DMS 273 treated with DMSO at 0.1 percent for 48 hours (cell line): ENCODE measurements at places on chromosomes 4 and X.

GRCh38 chr4:72627723-72628122 lies 58.7 kb upstream of the ADAMTS3 start:
- DNase-seq, result no peak

DNA sequence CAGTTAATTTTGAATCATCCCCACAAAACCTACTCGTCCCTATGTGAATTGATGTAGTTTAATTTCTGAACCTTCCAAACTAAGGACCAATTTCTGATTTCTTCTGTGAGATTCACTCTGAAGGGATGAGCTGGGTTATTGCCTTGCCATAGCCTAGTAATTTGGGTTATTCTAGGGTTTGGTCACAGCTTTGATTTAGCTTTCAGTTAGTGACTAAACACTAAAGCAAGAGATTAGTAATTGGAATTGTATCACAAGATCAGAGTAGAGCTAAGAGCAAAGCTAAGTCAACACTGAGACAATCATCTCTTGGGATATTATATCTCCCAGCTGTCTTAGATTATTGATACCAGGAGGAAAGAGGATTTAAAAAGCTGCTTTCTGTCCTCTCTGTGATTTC lies 588.0 kb downstream of the CCSER1 start:
- DNase-seq, result no peak

DNA sequence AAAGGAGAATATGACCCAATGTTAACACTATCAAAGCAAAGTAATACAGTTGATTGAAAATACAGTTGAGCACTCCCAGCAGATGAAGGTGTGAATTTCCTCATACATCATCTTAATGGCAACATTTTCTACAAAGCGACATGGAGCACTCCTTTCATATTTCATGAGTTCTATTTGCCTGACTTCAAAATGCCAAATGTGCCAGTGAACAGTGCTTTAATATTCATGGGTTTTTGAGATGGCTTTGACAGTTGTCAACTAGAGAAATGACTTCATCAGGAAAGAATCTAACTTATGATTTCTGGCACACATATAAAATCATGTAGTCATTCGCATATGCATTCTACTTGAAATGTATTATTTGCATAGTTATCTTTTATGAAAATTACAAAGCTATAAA lies 222.4 kb downstream of the GALNTL6 start:
- DNase-seq, result no peak

- no peak for DNase-seq
These were observed 69.6 kb downstream of the ARFIP1 start for GRCh38 chr4:152849350-152849749.

DNA sequence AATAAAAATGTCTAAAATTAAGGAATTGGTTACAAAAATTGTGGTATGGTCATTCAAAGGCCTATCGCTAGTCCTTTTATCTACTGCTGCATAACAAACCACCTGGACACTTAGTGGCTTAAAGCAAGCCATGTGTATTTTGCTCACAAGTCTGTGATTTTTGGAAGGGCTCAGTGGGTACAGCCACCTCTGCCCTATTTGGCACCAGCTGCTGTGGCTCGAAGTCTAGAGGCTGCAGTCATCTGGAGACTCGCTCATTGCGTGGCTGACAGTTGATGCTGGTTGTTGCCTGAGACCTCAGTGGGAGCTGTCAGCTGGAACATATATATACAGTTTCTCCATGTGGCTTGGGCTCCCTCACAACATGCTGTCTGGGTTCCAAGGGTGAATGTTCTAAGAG lies 60.8 kb upstream of the MID1 start:
- DNase-seq, result no peak

DNA sequence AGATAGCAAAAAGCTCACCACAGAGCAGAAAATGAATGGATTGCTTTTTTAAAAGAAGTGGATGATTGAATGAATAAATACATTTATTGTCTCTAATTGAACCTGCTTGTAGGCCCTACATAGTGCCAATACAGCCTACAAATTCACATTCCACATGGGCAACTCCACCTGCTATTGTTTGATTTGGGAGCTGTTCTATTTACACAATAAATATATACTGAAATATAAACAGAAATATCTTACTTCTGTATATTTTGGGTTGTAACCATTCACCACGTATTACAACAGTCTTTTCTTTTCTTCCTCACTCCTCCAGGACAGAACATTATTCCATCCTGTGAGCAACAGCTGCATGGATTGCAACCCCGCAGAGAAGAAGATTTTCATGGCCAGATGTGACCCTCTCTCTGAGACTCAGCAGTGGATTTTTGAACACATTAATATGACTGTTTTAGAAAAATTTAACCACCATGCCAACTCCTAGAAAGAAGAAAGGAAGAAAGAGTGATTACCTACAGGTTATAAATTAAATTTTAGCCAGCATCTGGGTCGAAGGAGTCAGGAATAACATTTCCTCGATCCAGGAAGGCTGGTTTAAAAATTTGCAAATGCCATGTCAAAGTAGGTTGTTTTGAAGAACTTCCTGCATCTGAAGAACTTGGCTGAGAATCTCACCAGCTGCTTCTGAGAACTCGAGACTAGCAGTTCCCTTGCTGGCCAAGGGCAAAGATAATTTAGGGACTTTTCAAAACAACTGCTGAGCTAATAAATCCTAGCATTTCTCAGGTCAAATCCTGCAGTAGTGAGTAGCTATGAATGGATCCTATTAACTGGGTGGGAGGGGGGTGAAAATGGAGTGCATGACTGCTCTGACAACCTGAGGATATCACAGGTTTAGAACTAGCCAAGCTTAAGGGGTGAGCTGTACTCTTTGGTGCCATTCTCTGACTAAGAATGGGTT lies 128.7 kb upstream of the GALNT7 start:
- peak; percentile 35 for DNase-seq

- no peak for DNase-seq
These were observed 615.4 kb upstream of the SMIM31 start for GRCh38 chr4:164138521-164138920.

DNA sequence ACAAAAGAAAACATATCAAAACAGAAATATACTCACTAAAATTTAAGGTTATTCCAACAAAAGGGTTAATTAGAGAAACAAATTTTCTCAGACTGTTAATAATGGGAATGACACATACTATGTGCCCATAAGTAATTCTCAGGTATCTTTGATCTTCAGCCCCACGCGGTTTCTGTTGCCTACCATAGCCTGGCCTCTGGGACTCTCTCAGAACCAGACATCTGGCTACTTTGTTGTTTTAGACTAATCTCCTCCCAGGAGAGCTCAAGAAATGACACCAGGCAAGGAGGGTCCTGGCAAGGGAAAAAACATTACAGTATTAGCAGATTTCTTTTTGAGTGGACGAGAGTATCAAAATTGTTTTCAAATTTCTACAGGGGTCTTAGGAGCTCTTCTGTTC lies 43.7 kb downstream of the SLC10A7 start:
- peak; percentile 10 for DNase-seq

GRCh38 chrX:133908223-133908955 lies 77.0 kb downstream of the GPC3 start:
- DNase-seq, result no peak

DNA sequence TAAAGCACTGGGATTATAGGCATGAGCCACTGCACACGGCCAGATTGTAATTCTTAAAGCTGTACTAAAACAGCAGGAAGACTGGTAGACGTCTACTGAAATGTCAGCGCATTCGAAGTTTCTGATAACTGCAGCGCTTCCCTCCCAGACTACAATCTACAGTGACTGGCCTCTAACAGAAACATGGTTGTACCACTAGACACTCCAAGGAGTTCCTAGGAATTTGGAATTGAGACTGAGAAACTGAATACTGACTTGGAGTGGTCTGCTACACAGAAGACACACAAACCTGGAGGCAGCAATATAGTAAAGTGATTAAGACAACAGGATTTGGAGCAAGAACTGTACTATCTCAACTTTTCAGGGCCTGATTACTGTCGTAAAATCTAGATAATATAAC lies 937 bp downstream of the HELQ start:
- DNase-seq, result no peak

- DNase-seq, result no peak
These were observed 191.6 kb upstream of the LDB2 start for GRCh38 chr4:17090063-17090462.

DNA sequence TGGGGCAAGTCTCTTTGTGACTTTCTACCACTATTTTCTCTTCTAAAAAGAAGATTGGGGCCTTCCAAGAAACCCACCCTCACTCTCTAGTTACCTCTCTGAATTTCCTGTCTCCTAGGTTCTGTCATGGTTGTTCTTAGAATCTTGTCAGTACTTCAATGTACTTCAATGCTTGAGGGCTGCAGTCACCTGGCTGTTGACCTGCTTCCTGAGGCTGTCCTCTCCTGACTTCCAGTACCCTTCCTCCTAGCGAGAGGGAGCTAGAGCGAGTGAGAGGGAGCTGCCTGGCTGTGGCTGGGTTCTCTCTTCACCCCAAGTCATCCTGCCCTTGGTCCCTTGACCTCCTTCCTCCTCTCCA lies 17.7 kb downstream of the CD99L2 start:
- no peak for DNase-seq

GRCh38 chr4:103030791-103031190 lies 11.3 kb upstream of the SLC9B1 start:
- DNase-seq, result no peak

GRCh38 chr4:173835903-173836302 lies 305.9 kb upstream of the HAND2 start:
- DNase-seq, result no peak

DNA sequence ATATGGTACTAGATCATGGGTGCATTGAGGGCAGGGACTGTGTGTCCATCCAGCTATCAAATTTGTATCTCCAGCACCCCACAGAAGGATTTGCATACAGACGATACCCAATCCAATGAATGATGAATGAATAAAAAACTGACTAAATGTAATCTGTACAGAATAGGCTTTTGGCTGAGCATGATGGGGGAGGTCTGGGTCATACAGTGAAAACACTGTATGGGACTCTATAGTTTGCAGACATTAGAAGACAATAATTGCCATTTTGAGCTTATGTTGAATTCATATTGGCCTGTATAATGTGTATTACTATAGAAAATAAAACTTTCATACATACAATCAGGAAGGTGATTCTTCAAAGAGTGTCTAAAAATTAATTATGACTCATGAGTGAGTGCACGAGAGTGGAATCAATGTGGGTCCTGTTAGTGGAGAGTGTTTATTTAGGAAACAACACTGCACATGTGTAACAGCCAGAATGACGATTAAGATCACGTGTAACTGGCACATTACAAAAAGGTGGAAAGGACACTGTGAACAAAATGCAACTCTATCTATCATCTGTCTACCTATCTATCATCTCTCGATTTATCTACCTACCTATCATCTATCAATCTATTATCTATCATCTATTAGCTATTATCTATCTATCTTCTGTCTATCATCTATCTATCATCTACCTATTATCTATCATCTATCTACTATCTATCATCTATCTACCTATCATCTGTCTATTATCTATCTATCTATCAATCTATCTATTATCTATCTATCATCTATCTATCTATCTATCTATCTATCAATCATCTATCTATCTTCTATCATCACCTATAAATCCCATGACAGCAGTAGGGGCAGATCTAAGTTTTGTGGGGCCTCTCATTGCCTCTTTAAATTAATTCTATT lies 201.3 kb downstream of the PTTG2 start:
- no peak for DNase-seq

- DNase-seq, result no peak
These were observed 43.5 kb upstream of the HERC6 start for GRCh38 chr4:88335092-88335665.

GRCh38 chr4:88811904-88812303 lies 114.3 kb upstream of the NAP1L5 start:
- no peak for DNase-seq

GRCh38 chr4:88690355-88690754 lies 7.3 kb downstream of the NAP1L5 start:
- no peak for DNase-seq

DNA sequence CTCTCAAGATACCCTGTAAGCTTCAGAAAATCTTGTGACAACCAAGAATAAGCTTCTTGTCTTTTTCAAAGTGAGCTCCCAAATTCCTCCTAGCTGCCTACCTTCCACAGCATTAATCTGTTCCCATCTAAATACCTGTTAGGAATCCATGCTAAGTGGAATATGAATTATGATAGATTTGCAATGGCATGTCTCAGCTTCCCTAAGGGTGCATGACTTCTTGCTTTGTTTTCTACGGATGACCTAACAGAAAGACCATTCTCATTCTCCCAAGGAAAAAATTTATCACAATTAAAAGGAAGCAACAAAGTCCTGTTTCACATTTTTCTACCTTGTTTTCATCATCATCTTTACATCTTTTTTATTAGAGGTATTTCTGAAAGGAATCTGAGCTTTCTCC lies 532.7 kb downstream of the GRXCR1 start:
- DNase-seq, result no peak

GRCh38 chr4:25953740-25954139 lies 39.7 kb downstream of the SMIM20 start:
- no peak for DNase-seq

GRCh38 chr4:126306152-126306869 lies 991.6 kb downstream of the FAT4 start:
- no peak for DNase-seq

DNA sequence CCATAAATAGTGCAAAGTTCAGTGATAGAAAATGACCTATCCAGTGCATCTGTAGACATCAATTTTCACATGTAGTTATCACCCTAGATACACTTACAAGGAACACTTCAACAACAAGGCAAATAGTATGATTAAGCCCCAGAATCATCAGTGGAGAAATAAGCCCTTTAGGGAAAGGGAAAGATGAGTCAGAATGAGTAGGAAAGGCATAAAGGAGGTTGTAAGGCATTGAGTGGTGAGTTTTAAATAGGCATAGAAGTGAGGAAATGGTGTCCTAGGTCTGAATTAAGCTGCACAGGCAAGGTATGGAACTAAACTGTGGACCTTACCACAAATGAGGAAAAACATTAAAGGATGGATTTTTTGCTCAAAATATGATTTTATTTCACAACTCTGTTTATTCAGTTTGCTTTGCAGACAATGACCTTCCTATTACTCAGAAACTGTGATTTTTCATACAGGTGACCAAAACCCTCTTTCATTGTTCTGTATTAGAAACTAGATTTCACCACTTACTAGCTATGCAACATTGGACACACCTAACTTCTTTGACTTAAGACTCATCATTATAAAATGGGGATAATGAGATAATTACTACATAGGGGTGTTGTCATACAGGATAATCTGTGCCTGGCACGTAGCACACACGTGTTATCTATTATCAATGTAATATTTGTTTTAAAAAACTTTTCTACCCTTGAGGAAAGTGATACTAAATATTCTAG lies 57.0 kb upstream of the MAP9 start:
- DNase-seq, result no peak

- no peak for DNase-seq
These were observed 10.2 kb upstream of the STK32B start for GRCh38 chr4:5040856-5041620.

DNA sequence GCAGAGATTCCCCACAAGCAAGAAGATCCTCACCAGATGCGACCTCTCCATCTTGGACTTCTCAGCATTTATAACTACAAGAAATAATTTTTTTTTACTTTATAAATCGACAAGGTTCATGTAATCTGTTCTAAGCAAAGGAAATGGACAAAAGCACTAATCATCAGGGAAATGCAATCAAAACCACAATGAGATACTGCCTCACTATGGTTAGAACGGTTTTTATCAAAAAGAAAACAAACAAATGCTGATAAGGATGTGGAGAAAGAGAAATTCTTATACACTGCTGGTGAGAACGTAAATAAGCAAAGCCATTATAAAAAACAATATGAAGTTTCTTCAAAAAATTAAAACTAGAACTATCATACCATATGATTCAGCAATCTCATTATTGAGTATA lies 1382.6 kb downstream of the ARAP2 start:
- no peak for DNase-seq

- no peak for DNase-seq
These were observed 4.7 kb downstream of the NKX1-1 start for GRCh38 chr4:1401409-1402020.

- DNase-seq, result no peak
These were observed 52.2 kb upstream of the C1QTNF7 start for GRCh38 chr4:15375667-15376066.
